Epithelial cell of proximal tubule (primary cell): ENCODE measurements at places on chromosomes 12 and 14. TPM values are rescaled to one million over a fixed set of nuclear protein-coding genes. Genes with fewer than 3 reads are reported as not detected.

DNA sequence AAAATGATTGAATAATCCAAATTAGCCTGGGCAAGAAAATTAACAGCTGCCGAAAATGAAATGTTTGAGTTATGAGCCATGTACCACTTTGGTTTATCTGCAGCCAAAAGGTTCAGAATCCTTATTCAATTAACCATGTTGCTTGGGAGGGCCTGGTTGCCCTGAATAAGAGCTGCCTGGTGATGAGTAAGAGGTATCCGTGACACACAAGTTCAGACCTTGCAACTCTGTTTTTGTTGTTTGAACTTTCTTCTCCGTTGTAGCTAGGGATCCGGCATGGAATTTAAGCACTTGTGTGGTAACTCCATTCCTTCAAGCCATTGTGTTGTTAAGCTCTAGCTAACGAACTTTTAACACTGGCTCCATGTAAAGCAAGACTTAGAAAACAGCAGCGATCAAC is 35.7 kb downstream of the FOXA1 start:
- no peak for DNase-seq

The FOXM1 gene
- 36.8 and 67.8 TPM in 2 replicates for total RNA-seq

The STON2 gene
- total RNA-seq = 3.2 and 6.8 TPM in 2 replicates

The AKAP3 gene
- 0.06 and 1.0 TPM in 2 replicates for total RNA-seq

DNA sequence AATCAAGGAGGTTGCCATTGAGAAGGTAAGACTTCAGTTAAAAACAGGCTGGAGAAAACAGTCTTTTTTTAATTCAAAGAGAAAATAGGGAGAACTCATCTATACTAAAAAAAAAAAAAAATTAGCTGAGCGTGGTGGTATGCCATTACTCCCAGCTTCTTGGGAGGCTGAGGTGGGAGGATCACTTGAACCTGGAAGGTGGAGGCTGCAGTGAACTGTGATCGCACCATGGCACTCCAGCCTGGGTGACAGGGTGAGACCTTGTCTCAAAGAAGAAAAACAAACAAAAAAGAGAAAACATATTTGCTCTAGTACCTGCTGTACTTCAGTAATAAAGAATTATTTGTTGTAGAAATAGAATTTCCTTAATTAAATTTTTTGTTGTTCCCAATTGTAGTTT is 68.6 kb downstream of the DNAH10 start:
- DNase-seq = no peak

DNA sequence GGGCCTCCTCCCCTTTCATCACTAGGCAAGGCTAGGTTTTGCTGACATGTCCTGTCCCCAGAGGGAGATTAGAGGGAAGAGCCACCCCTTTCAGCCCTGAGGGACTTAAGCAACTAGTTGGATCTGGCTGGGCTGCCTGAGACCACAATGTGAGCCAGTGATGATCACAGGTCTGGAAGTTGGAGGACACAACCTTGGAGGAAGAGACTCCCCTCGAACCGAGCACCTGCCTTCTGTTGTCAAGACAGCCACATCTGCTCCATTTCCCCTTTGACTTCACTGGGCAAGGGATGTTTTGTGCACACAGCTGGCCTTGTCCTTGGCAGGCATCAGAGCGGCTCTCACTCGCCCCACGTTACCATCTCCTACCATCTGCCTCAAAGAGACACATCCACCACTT is 31.4 kb downstream of the MVK start:
- DNase-seq = no peak

The DIO2 gene
- 0.07 TPM in 1 of 2 replicates, not detected in the other for total RNA-seq

The KRT3 gene
- 0.06 TPM in 1 of 2 replicates, not detected in the other for total RNA-seq

The MMAB gene
- total RNA-seq = 33.3 and 88.4 TPM in 2 replicates

- no peak for DNase-seq
Observed at GRCh38 chr12:8033153-8034044, 883 bp downstream of the FOXJ2 start.

The ACSS3 gene
- 2.5 and 3.4 TPM in 2 replicates for total RNA-seq

DNA sequence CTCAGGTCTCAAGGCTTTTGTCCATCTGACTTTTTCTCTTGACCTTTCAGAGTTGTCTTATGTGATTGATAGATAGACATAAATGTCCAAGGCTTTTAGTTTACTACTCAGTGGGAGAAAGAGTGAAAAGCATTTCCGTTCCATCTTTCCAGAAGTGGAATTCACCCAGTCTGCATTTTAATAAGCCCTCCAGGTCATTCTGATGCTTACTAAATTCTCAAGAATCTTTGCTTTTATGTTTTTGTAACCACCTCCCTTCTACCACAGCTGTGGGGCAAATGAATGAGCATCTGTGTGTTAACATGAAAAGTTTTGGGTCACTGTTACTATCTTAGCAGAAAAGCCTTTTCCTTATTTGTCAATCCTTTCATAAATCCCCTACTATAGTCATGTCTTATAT is 251.4 kb downstream of the LRIG3 start:
- no peak for DNase-seq
